ENCODE measurements at places on chromosomes 2 and 18.

- DNase-seq, result no peak
These were observed 81.9 kb downstream of the SLC66A3 start for GRCh38 chr2:11237122-11237521.

GRCh38 chr2:231489990-231490389 lies 25.7 kb upstream of the NCL start:
- no peak for DNase-seq

DNA sequence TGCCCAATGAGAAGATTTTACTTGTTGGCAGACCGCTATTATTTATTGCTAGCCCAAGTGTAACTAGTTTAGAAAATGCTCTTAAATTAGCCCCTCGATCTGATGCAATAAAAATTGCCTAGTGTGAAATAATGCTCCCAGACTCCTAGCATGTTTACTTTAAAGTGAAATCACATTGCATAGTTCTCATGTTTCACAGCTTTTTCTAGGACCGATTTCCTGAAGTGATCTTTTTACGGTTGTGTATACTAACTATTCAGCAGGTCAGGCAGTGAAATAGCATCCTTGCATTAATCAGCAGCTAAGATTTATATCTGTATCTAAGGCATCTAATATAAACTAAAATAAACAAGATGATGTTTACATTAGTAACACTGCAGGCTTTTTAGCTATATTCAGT lies 52.4 kb downstream of the PMS1 start:
- DNase-seq, result no peak

DNA sequence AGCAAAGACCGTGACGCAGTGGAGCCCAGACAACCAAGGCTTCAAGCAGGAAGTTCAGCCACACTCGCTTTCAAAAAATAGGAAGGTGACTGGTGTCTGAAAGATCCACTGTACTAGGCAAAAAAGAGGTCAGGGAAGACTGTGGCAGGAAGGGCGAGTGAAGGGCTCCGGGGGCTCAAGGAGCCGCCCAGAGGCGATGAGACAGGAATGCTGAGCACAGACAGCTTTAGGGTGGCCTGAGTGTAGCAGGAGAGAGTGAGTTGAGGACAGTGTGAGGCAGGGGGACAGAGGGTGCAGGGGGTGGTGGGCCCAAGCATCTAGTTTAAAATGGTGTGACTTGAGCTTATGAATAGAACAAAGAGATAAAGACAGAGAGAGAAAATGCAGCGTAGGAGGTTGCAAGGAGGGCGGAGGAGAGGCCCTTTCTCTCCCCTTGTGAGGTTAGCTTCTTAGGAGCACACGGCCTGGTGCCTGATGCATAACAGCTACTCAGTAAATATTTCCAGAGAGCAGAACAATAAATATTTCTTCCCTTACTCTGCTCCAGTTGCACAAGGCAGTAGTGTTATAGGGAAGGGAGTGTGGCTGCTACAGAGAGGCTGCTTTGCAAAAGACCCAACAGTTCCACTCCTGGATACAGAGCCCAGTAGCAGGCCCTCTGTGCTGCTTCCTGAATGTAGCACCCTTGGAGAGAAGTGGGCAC lies 789.7 kb upstream of the RAB6C start:
- DNase-seq, result no peak

GRCh38 chr2:236972491-236973342 lies 113.0 kb upstream of the COPS8 start:
- no peak for DNase-seq

GRCh38 chr2:208477741-208478140 lies 71.1 kb downstream of the PTH2R start:
- DNase-seq, result no peak

GRCh38 chr2:120503793-120504571 lies 158.0 kb downstream of the INHBB start:
- DNase-seq, result no peak

GRCh38 chr2:42493468-42494354 lies at the start of gene KCNG3:
KCNG3 (minus strand) TSS chr2:42493982; CDS start chr2:42493501, 481 bp downstream.
- DNase-seq, result no peak

DNA sequence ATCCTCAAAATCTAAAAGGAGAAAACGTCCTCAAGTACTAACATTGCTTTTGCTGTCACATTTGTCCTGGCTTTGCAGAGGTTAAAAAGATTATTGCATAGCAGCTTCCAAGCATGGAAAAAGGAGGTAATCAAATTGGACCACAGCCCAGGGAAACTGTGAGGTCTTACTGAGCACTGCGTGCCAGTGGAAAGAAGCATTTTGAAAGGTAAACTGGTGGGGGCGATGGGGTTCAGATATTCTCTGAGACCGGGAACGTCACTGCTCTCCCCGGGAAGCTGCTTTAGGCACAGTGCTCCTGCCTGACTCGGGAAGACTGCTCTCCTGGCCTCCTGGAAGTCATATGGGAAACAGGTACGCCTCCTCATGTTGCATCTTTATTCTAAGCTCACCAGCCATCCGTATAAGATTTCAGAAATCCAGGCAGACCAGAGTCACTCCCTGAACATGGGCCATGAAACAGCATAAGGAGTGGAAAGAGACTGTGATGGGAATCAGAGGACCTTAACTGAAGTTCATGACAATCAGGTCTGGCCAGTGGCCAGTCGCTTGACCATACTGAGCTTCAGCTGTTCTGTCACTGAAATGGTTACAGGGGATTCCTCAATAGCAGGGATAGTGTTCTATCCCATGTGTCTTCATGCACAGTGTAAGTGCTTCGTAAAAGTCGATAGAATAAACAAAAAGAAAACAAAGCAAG lies 284.1 kb downstream of the TRIB2 start:
- no peak for DNase-seq

GRCh38 chr2:49222975-49223528 lies 68.7 kb upstream of the FSHR start:
- no peak for DNase-seq

- no peak for DNase-seq
These were observed 5.8 kb downstream of the TSHZ1 start for GRCh38 chr18:75216212-75216910.

- no peak for DNase-seq
These were observed 77.2 kb upstream of the TLK1 start for GRCh38 chr2:171237751-171238505.

DNA sequence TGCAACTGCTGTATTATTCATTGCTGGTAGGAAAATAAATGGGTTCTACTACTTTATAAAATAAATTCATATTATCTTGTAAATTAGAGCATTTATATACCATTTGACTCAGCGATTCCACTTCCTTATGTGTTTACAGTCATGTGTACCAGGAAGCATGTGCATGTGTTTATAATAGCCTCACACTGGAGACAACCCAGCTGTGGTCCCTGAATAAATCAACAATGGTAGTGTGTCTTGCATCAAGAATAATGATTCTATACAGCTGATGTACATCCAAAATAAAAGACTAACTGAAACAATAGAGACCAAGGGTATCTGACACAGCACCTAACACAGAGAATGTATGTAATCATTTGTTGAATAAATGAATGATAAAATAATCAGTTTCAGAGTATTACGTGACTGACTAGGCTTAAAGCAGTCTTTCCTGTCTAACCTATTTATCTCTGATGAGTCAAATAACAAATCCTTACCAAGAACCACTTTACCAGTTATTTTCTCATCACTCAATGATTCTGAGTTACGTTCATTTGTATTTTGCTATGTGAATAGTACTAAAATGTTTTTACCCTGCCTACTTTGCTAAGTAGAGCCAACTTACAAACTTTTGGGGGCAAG lies 216.8 kb downstream of the UBE2E3 start:
- no peak for DNase-seq

DNA sequence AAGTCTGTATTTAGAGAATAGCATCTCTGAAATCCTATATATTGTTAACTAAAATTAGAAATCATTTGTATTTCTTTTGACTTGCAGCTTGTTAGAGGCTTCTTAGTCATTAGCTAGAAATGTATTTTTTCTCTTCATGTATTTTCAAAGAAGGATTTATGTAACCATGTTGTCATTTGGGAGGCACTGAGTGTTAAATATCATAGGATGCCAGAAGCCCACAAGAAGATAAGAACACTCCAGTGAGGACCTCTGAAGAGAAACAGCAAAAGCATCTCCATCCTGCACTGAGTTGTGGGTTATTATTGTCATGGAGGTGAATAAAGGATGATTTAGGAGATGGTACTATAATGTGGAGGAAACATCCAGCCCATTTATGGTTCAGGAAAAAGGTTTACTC lies 93.5 kb downstream of the UBE2E3 start:
- DNase-seq, result no peak

GRCh38 chr18:62938487-62938886 lies 223.1 kb downstream of the PHLPP1 start:
- DNase-seq, result no peak

- DNase-seq, result no peak
These were observed 232.3 kb downstream of the ZBTB7C start for GRCh38 chr18:48176909-48177308.
